ENCODE measurements at places on chromosomes 1 and 21.

DNA sequence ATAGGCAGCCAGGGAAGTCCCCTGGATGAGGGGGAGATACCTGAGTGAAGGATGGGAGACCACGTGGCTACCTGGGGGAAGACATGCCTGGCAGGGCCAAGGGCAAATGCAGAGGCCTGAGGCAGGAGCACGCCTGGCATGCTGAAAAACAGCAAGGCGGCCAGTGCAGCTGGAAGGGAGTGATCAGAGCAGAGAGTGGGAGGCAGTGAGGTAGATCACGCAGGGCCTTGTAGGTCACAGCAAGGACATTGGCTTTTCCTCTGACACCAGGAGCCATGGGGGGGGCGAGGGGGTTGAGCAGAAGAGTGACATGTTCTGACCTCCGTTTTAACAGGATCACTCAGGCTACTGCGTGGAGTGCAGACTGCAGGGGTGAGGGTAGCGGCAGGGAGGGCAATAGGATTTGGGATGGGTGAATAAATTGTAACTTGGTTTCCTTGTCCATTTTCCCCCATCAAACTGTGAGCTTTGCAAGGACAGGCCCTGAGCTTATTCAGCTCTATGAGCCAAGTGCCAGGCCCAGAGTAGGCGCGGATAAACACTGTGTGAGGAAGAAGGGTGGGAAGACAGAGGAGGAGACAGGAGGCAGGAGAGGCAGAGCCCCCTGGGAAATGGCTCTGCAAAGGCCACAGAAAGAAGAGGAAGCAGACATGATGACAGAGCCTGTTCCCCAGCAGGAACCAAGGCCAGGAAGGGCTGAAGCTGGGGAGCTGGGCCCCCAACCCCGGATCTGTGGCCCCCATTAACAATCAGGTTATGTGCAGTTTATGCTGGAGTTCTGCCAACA, 16.6 kb downstream of the IFI6 start:
- DNase-seq = no peak

DNA sequence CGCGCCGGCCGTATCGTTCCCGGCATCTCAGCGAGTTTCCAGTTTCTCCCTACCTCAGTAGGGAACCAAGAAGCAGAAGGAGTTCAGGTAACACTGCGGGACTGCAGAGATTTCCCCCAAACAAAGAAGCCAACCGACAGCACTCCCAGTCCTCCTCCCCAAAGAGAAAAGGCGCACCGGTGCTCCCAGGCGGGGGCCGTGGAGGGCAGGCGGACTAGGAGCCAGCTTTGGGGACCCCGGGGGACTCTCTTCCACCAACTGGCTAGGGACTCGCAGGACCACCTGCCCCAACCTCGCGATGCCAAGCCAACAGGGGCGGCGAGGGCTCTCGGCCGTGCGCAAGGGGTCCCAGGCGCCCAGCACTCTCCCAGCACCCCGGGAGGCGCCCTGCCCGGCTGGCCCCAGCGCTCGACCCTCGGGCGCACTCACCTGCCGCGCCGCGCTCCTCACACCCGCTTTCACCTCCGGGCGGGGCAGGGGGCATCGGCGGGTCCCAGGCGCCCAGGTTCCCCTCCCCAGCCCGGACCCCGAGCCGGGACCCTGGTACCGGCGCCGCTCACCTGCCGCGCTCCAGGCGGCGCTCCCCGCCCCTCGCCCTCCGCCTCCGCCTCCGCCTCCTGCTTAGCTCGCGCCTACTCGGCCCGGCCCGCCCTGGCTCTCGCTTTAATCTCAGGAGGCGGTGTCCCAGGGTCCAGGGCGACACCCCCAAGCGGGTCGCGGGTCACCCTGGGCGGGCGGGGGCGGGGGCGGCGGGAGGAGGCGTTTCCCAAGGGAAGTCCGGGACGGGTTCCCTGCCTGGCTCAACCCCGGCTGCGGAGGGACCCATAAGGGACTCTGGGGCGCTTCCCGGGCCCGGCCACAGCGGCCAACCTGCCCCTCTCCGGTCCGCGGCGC, at the start of gene TMPRSS2:
TSS of gene TMPRSS2 (minus strand) at position 638 of the 894 bp plus-strand sequence. CDS start 10,025 bp downstream, outside the sequence.
- DNase-seq = no peak

GRCh38 chr1:21849909-21850576, 38.0 kb downstream of the LDLRAD2 start:
- DNase-seq = no peak

DNA sequence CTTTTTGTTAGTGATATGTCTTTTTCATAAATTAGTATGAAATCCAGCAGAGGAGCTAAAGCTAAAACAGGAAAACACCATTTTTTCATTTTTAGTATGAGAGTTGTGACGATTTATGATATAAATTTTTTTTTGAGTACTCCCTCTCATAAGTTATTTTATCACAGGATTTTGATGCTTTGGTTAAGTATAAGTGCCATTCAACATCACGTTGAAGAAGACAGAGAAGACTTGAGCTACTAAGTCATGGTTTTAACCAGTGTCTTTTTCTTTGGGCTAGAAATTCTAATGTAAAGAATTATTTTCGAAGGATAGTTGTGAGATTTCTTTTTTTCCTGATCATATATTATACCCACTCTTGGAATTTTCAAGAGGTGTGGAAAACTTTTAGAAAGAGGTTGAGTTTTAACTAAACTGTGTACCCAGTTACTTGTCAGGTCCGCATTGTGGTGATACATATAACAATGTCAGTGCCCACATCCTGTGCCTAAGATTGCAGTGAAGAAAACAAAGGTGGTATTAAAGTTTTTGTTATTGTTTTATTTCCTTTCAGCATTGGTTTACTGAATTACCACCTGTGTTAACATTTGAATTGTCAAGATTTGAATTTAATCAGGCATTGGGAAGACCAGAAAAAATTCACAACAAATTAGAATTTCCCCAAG, 93.8 kb downstream of the USP25 start:
- no peak for DNase-seq

DNA sequence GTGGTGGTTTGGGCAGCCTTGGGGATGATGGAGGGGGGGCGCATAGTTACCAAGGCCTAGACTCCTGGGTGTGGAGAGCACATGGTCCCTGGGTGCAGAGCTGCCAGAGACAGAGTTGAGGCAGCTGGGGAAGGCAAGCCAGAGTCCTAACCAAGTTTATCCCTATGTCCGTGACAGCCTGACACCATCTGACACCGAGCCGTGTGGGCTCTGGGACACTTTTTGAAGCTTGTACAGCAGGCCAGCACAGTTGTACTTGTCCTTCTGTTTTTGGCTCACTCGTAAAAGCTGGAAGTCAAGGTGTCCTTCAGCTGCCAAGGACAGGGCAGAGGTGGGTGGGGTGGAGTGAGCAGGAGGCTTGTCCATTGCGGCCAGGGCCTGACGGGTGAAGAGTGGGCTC, 28.5 kb downstream of the SLC26A9 start:
- DNase-seq = no peak

DNA sequence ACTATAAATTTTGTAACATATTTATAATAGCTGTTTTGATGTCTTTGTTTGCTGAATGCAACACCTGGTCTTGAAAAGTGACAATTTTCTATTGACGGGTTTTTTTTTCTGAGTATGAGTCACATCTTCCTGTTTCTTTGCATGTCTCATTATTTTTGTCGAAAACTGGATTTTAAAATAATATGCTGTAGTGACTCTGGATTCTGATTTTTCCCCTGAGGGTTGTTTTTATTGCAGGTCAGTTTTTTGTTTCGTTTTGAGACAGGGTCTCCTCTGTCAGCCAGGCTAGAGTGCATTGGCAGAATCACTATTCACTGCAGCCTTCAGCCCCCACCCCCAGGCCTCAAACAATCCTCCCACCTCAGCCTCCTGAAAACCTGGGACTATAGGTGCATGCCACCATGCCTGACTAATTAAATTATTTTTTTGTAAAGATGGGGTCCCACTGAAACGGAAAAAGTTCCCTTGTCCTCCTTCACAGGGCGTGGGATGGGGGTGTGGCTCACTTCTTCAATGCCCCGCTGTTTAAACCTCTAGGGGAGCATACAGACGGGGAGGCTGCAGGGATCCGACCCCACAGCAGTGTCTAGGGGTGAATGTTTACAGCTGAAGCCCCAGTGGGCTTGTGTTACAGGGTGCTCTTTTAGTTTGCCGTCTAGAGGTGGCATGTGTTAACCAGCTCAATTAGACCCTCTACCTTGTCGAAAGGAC, 11.3 kb upstream of the PPIE start:
- DNase-seq = no peak

DNA sequence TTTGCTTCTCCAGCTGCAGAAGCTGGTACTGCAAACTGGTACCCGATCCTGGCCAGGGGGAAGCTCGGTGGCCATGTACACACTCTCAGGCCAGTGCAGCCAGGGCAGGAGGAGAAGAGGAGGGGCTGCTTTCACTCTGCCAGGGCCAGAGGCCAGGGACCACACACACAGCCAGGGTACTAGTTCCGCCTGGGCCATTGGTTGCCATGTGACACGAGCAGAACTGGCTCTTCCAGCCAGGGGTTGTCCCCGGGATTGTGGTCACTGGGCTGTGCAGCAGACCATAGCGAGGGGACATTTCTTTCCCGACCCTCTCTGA, 3.7 kb upstream of the SHISAL2A start:
- DNase-seq = no peak

- DNase-seq = no peak
Observed at GRCh38 chr21:45574081-45574501, 31.9 kb upstream of the SLC19A1 start.

DNA sequence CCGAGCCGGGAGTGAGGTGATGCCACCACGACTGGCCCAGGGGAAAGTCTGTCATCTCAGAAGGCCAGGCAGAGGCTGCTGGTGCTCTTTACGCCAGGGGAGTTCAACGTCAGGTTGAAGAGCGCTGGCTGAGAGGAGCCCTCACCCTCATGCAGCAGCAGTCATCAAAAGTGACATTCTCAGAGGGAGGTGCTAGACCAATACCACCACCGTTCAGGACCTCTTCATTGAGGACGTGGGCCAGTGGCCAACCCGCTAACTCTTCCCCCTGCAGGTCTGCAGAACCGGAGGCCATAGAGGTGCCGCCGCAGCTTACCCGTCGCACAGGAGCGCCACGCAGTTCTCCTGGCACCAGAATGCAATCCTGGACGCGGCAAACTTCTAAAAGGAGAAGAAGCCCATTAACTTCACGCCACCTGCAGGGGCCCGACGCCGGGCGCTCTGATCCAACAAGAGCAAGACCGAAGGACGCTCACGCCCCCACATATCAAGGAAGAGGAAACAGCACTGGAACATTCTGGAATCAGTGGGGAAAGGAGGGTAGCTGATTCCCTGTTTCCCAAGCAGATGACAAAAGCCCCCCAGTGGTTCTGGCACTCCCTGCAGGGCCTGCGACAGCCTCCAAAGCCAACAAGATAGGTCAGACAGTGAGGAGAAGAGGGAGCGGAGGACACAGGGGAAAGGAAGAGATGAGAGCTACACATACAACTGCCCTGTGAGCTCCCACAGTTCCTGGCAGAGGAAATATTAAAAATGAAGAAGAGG, 24.9 kb downstream of the WDR4 start:
- no peak for DNase-seq

DNA sequence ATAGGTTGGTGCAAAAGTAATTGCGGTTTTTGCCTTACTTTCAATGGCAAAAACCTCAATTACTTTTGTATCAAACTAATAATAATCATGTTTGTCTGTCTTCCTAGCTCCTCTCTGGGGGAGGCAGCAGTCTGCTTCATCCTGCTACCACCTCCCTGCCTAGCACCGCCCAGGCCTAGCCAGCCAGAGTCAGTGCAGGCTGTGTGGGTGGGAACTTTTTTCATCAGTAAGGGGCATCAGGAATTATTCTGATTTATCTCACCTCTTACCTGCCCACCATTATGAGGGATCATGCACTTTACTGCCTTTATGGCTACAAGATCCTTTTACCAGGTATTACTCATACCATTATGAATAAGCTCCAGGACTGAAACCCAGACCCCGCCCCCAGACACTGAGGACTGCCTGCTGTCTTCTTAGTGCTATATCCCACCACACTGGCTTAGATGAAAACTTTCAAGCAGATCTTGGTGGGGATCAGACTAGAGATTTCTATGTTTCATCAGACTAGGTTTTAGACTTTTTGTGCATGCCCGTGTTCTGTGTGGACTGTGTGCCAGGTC, 116.4 kb downstream of the PBX1 start:
- DNase-seq = no peak

GRCh38 chr1:53545663-53546408, 86.6 kb downstream of the DMRTB1 start:
- DNase-seq = no peak

- DNase-seq = no peak
Observed at GRCh38 chr1:104294259-104294658, 544.6 kb downstream of the AMY1C start.

- DNase-seq = no peak
Observed at GRCh38 chr1:171081763-171082201, 8.9 kb upstream of the FMO3 start.

GRCh38 chr1:168742386-168742785, 13.4 kb upstream of the DPT start:
- DNase-seq = no peak

DNA sequence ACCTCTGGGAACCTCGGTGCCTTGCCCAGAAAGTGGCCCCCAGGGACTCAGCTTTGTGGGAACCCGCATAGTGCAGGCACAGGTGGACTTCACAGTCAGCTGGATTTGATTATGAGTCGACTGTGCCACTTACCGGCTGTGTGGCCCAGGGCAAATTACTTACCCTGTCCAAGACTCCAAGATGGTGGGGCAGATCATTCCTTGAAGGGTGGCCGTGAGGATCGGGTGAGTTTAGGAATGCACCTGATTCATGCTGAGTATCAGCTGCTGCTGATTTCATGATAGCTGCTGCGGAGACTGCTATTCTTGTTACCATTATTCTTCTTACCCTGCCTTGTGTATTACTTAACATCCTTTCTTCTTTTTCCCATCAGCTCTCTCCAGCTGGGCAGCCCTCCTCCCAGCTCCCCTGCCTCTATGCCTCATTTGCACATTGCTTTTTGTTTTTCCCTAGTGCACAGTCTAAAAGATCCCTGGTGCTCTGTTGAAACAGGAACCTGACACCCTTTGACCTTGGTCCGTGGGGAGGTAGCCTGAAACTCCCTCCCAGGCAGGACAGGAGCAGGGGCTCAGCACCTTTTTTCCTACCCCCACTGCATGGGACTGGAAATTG, 40.5 kb upstream of the FHAD1 start:
- DNase-seq = no peak

DNA sequence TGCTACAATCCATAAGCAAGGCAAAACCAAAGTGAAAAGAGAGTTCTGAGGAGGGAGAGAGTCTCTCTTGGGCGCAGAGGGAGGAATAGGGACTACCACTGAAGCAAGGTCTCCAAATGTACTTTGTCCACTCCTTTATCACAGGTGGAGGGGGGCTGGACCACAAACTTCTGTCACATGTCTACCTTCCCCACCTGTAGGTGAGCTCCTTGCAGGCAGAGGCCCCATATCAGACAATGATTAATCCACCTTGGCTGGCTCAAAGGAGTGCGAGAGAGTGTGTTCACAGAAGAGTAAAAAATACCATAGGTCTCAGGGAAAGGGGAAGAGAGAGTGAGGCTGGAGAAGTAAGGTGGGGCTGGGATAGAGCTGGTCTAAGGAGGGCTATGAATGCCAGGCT, 4.5 kb downstream of the BEND5 start:
- no peak for DNase-seq

DNA sequence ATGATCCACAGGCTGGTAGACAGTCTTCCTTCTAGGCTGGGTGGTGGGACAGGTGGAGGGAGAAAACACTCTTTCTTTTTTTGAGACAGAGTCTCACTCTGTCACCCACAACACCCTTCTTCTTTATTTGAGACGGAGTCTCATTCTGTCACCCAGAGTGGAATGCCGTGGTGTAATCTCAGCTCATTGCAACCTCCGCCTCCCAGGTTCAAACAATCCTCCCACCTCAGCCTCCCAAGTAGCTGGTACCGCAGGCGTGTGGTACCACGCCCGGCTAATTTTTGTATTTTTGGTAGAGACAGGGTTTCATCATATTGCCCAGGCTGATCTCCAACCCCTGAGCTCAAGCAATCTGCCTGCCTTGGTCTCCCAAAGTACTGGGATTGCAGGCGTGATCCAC, 2.9 kb downstream of the GPR37L1 start:
- DNase-seq = no peak
